ENCODE measurements at places on chromosomes 3 and 15.

DNA sequence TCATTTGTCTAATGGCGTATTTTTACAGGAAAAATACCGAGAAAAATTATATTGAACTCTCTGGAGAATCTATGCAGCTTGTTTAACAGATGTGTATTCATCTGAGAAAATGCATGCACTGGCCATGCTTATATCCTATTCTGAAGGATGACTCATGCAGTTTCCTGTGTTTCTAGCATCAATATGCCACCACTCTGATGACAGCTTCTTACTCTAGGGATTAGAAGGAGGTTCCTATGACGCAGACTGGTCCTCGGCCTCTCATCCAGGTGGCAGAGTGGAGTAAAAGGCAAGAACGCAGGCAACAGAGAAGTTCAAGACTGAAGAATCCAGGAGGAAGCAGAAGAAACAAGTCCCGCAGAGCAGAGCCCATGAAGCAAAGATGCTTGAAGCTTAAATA is 910.0 kb upstream of the ROBO1 start:
- no peak for DNase-seq

DNA sequence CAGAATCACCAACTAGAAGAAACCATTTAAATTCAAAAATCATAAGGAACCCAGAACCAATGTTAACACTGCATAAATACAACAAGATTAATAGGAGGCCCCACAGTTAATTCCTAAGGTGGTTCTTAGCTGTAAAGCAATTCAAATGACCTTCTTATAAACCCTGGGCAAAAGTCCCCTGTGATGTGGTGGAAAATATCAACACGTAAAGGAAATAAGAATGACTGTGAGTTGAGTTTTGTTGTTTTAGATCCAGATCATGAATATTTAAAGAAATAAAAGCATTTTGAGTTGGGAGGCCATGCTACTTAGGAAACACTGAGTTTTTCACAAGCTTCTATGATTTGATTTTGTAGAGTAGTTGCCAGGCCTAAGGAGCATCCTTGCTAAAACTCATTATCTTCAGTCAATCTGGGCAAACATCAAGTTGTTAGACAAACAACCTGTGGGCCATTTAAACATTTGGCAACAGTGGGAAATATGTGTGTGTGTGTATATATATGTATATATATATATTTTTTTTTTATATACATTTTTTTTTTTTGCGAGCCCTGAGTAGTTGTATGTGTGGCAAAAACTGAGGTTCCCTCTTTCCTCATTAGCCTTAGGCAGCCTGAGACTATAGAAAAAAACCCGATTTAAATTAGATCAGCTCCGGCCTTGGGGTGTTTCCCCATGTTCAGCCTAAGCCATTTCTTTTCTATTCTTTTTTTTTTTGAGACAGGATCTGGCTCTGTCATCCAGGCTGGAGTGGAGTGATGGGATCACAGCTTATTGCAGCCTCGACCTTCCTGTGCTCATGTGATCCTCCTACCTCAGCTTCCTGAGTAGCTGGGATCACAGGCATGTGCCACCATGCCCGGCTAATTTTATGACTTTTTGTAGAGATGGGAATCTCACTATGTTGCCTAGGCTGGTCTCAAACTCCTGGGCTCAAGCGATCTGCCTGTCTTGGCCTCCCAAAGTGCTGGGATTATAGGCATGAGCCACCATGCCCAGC is 8.0 kb upstream of the PXK start:
- DNase-seq: no peak

GRCh38 chr3:128753715-128754114 is 27.7 kb downstream of the RAB7A start:
- no peak for DNase-seq

- DNase-seq: no peak
Measured at GRCh38 chr15:20340331-20340811, 201.2 kb downstream of the GOLGA6L6 start.

DNA sequence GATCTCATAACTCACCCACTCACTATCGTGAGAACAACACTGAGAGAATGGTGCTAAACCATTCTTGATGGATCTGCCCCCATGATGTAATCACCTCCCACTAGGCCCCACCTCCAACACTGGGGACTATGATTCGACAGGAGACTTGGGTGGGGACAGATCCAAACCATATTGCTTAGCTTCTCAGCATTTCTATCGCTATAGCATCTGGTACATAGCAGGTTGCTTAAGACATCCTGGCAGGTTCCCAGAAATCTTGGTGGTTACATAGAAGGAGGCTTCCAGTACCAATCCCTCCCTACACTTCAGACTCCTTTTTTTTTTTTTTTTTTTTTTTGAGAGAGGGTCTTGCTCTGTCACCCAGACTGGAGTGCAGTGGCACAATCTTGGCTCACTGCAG is 487.8 kb downstream of the EDEM1 start:
- no peak for DNase-seq

- no peak for DNase-seq
Measured at GRCh38 chr3:107061466-107061865, 315.8 kb upstream of the CCDC54 start.

DNA sequence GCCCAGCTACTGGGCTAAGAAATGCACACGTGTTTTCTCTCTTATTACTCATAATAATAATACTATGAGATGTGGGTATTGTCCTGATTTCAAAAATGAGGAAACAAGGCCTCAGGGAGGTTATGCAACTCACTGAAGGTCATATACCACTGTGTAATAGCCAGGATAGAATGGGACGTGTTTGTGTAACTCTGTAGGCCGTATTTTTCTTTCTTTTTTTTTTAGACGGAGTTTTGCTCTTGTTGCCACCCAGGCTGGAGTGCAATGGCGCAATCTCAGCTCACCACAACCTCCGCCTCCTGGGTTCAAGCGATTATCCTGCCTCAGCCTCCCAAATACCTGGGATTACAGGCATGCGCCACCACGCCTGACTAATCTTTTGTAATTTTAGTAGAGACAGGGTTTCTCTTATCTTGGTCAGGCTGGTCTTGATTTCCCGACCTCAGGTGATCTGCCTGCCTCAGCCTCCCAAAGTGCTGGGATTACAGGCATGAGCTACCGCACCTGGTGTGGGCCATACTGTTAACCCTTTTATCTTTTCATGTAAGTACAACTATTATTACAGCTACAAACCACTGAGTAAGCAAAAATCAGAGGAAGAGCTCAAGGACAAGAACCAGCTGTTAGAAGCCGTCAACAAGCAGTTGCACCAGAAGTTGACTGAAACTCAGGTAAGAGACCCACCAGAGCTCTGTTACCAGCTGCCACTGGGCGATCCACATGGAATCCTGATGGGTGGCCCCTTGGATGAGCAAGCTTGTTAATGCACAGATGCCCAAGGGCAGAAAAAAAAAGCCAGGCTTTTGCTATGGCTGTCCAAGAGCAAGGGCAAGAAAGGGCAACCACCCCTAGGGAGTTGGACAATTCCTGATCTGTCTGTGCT is 6.7 kb downstream of the KNSTRN start:
- no peak for DNase-seq

- DNase-seq: no peak
Measured at GRCh38 chr3:107650788-107651187, 128.0 kb downstream of the BBX start.

- DNase-seq: no peak
Measured at GRCh38 chr3:4525560-4526223, 32.5 kb downstream of the ITPR1 start.

DNA sequence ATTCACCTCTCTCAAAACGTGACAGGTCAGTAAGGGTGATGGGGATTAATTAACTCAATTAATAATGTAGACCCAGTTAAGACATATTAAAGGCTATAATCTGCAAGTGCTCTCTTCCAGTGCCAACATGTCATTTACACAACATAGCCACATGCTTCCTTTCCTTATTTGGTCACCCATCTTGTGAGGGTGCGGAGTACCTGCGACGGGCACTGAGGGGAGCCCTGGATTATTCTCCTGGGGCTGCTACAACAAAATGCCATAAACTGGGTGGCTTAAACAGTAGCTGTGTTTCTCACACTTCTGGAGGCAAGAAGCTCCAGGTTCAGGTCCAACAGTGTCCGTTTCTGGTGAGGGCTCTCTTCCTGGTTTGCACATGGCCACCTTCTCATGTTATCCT is 157.4 kb upstream of the LRTM1 start:
- no peak for DNase-seq

GRCh38 chr3:58801541-58801940 is 135.0 kb upstream of the FAM3D start:
- DNase-seq: no peak

GRCh38 chr15:77865701-77866100 is 211.8 kb downstream of the TBC1D2B start:
- no peak for DNase-seq

GRCh38 chr3:58683466-58683865 is 16.9 kb upstream of the FAM3D start:
- DNase-seq: no peak

- no peak for DNase-seq
Measured at GRCh38 chr3:67691207-67691606, 36.8 kb upstream of the SUCLG2 start.

DNA sequence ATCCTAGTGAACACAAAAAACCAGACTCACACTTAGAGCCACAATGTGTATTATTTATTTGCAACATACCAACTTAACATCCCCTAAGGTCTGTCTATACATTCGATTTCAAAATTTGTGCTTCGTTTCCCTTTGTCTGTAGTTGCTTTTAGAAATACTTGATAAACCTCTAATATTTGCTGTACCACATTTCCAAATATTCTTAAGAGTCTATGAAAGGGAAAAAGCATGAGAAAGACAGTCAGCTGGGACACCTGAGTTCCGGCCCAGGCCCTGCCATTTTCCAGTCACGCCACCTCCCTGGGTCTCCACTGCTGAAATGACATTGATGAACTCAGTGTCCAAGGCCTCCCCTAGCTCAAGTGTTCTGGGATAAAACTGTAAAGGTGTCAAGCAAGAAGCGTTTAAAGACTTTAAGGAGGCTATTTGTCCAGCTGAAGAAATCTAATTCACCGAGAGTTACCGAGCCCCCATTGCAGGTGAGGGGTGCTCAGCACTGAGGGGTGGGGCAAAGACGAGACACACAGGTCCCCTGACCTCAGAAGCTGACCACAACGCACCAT is 26.6 kb downstream of the LRRC2 start:
- no peak for DNase-seq

GRCh38 chr3:57233799-57234198 is 6.3 kb downstream of the APPL1 start:
- no peak for DNase-seq

GRCh38 chr3:174408310-174408709 is 450.8 kb upstream of the NAALADL2 start:
- no peak for DNase-seq

DNA sequence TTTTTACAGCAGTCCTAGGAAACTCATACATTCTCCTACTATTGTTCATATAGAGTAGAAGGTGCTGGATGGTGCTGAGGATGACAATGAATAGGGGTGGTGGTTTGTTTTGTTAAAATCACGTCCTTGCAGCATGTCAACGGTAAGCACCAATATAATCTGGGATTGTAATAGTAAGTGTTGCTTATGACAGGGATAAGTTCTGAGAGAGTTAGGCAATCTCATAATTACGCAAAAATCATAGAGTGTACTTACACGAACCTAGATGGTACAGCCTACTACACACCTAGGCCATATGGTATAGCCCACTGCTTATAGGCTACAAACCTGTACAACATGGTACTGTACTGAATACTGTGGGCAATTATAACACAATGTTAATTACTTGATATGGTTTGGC is 64.3 kb upstream of the TSPAN3 start:
- DNase-seq: no peak

GRCh38 chr3:13021141-13022114 is 51.8 kb downstream of the IQSEC1 start:
- no peak for DNase-seq

GRCh38 chr15:68429691-68430470 is 2.1 kb downstream of the ITGA11 start:
- DNase-seq: no peak

GRCh38 chr15:78087951-78088772 is 4.2 kb upstream of the SH2D7 start:
- DNase-seq: no peak

All from NCI-H1417 treated with DMSO at 0.1 percent for 48 hours (cell line).